PC-9 (cell line): ENCODE measurements at places on chromosomes 12 and 14.

- DNase-seq = no peak
These were observed 48.4 kb upstream of the EML1 start for GRCh38 chr14:99744873-99745224.

DNA sequence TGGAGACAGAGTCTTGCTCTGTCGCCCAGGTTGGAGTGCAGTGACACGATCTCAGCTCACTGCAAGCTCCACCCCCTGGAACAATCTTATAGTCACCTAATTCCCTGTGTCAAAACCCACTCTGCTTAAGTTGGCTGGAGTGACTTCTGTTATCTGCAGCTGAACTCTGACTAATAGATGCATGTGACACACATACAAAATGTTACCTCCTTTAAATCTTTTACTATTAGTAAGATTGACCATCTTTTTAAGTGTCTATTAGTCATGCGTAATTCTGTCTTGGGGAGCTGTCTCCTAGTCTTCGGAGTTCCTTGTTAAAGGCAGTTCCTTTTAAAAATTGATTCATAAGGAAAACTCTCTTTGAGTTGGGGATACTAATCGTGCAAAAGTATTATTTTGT, 7.4 kb downstream of the IFI27L1 start:
- no peak for DNase-seq

DNA sequence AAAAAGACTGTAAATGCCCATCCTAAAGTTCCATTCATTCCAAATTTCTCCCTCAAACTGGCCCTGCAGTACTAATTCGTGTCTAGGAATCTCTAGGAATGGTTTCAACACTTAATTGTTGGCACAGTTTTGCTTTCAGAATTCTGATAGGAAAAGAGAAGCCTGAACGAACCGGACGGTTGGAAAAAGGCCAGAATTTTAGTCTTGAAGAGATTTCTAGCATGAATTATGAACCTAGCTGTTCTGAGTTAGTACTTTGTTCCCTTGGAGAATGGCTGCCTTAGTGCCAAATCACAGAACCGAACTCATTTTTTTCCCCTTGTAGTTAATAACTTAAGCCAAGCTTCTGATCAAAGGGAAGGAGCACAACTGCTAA, 262.6 kb downstream of the ADAMTS20 start:
- no peak for DNase-seq

DNA sequence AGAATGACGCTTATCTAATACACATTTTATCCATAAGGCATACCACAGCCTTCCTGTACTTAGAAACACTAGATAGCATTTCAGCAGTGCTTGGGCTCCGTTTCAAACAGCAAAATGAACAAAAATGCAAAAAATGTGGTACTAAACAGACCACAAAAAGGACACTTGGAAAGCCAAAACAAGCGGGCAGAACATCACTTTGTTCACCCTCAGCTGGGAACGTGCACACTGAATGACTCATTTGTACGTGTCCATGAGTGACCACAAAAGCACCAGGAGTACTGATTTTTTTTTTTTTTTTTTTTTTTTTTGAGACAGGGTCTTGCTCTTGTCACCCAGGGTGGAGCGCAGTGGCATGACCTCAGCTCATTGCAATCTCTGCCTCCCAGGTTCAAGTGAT, 8.9 kb upstream of the FOXN3 start:
- DNase-seq = peak; percentile 34

- no peak for DNase-seq
These were observed 53.5 kb downstream of the FRS2 start for GRCh38 chr12:69523433-69524330.

GRCh38 chr14:73887694-73888459, 1.2 kb downstream of the ZNF410 start:
- peak; percentile 41 for DNase-seq

- no peak for DNase-seq
These were observed 6.2 kb upstream of the RPS6KL1 start for GRCh38 chr14:74929242-74929641.

GRCh38 chr12:94173660-94174265, 25.4 kb downstream of the PLXNC1 start:
- DNase-seq = no peak

GRCh38 chr14:20512177-20512905, 7.0 kb downstream of the RNASE10 start:
- DNase-seq = no peak

DNA sequence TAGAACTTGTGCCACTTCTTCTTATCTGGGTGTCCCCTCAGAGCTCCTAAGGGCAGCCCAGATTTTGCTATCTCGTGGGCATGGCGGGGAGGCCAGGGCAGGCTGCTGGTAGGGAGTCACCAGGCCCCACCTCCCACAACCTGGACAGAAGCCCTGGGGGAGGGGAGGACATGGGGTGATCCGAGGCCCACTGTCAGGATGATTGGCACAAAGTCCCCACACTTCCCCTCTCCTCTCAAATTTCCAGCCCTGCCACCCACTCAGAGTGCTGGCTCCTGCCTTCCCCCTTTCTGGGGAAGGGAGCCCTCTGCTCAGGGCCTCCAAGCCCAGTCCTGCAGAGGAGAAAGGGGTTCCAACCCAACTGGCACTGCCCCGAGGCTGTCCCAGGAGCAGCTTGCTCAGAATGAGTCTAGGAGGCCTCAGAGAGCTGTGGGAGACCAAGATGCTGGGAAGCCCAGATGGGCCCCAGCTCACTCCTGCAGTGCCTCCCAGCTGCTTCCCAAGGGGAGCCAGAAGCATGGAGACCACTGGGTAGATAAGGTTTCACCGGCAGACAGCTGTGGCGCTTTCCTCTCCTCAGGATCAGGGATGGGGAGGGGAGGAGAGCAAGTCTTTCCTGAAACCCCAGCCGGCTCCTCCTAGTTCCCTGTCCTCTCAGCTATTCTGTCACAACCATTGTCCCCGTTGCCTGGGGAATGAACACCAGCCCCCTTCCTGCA, 82.8 kb downstream of the B4GALNT3 start:
- DNase-seq = no peak

DNA sequence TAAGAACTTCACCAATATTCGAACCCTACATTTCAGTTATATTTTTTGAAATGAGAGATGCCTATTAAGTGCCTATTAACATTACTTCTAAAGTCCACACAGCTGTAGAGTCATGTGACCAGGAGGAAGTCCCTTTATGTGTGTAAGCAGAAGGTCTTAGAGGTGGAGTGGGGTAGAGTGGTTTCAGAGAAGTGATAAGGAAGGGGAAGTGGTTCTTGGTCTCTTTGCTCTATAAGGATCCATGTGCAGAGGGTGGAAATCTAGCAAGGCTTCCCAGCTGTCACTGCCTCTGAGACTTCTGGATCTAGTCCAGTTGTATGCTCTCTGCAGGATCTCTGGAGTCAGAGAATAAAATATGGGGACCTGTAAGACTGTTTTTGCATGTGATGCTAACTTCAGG, 673.9 kb downstream of the FLRT2 start:
- no peak for DNase-seq

GRCh38 chr12:54294152-54294952, 6.5 kb downstream of the NFE2 start:
- no peak for DNase-seq

DNA sequence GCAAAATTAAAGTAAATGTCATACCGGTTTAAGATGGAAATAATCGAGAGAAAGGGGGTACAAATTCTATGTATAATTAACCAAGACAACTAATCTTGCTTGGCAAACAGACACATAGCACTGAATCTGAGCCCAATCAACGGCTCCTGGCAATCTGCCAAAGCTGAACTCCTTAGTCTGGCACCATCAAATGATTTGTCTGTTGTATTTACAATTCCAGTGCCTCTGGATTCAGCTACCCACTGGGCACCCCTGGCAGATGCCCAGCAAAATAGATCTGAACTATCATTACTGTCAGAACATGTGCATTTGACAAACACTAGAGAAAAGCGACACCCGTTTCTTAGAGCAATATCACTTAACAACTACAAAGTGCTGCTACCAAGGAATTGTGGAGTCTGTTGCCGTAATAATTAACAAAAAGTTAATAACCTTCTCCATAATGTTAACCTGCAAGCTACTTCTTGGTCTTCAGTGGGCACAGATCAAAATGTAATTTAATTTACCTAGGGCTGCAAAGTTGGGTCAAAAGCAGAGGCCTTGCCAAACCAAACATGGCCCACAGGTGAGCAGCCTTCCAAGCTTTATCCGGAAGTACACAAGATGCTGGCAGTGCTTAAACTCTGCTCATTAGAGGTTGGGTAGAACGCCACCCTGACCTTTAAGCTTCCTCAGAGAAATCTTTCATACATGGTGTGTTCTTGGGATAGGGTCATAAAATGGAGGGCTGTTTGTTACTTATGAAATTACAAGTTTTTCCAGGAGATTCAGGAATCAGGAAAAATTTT, 7.6 kb downstream of the EGLN3 start:
- no peak for DNase-seq

DNA sequence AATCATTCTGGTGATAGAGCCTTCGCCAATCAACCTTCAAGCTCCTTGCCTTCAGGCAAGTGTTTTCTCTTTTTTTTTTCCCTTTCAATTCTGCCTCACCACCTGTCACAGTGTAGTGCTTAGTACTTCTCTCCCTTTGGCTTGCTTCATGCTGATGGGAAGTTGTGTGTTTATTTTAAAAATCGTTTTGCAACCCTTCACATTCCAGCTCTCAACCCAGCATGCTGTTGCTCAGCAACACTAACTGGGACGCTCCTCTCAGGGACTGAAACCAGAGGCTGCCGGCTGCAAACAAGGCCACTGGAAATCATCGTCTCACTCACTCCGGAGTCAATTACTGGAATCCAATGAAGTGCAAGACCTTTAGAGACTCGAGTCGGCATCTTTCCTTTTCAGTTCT, 342.7 kb downstream of the PRKD1 start:
- DNase-seq = no peak

- no peak for DNase-seq
These were observed 645.0 kb upstream of the NOVA1 start for GRCh38 chr14:27242874-27243273.

- DNase-seq = no peak
These were observed 60.4 kb downstream of the PRMT8 start for GRCh38 chr12:3551386-3551785.

- DNase-seq = no peak
These were observed 4.9 kb downstream of the CACNA2D4 start for GRCh38 chr12:1913377-1914113.

DNA sequence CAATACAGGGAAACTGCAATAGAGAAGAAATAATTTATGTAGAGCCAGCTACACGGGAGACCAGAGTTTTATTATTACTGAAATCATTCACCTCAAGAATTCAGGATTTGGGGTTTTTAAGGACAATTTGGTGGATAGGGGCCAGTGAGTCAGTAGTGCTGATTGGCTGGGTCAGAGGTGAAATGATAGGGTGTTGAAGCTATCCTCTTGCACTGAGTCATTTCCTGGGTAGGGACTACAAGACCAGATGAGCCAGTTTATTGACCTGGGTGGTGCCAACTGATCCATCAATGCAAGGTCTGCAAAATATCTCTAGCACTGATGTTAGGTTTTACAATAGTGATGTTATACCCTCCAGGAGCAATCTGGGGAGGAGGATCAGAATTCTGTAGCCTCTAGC, 486.3 kb downstream of the LRIG3 start:
- peak; percentile 67 for DNase-seq

DNA sequence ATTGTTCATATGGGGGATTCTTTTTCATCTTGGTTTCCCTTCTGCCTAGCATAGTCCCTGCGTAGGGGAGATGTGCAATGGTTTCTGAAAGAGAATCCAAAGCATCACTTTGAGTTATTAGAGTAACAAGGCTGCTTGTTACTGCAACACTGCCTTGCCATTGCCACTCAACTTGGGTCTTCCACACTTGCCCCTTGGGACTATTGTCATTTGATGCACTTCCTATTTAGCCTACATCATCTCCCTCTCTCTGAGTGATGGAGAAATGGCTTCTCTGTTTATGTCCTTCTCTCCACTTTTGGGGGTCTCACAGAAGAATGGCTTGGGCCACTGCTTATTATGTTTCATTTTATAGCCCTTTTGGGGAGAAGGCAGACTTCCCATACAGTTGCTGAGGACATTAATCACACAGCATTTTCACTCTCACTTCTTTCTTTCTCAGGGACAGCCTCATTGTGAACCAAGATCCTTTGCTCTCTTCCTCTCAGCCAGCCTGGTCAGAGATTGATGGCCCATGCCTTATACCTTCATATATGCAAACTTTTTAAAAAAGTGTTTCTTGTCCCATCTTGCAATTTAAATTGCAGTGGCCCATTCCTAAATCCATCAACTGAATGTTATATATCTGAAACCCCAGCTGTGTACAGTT, 50.8 kb upstream of the POC1B start:
- DNase-seq = no peak

- DNase-seq = no peak
These were observed 1.4 kb upstream of the ARHGDIB start for GRCh38 chr12:14962797-14963196.

- DNase-seq = peak; percentile 20
These were observed 30.8 kb downstream of the ADCK1 start for GRCh38 chr14:77830692-77831091.

DNA sequence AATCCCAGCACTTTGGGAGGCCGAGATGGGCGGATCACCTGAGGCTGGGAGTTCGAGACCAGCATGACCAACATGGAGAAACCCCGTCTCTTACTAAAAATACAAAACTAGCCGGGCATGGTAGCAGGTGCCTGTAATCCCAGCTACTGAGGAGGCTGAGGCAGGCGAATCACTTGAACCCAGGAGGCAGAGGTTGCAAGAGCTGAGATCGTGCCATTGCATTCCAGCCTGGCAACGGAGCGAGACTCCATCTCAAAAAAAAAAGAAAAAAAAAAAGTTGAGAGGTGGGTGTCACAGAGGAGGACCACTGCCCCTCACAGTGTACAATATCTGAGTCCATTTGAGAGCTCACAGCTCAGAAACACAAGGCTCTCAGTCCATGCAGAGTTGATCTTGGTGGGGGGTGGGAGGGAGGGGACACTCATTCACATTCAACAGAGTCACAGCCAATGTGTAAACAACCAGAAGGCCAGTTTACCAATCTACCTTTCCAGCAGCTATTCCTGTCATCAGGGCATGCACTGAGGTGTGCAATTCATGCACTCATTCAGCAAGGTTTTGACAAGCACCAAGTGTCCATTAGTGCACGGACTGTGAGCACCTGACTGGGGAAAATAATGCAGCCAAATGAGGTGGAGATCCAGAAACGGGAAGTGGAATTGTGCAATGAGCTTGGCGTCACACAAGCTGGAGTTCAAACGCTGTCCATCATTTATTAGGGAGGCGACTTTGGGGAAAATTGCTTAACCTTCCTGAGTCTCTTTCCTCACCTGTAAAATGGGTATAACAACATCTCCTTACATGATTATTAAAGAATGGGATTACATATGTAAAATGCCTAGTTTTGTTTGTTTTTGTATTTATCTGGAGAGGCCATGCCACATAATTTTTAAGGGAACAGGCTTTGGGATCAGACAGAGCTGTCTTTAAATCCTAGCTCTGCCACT, 4.4 kb upstream of the EIF5 start:
- DNase-seq = peak; percentile 54

DNA sequence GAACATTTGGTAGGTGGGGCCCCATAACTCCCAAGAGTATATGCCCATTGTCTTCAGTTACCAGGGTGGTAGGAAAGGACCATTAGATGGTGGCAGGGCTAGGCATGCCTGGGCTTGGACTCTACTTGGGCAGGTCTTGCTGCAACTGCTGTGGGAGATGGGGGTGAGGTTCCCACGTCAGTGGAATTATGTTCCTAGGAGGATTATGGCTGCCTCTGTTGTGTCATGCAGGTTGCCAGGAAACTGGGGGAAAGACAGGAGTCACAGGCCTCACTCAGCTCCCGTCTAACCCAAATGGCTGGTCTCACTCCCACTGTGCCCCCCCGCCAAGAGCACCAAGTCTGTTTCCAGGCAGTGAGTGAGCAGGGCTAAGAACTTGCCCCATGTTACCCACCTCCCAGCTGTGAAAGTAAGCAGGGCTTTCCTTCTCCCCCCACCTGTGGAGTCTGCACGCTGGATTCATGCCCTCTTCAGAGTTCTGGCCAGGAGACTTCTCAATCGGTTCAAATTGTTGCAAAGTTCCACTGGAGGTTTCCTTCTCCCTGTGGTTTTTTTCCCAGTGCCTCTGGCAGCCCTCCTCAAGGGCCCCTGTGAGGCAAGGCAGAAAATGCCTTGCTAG, 337.5 kb downstream of the CCDC91 start:
- DNase-seq = no peak
